ENCODE measurements at places on chromosomes 2 and 18.
A peak's percentile ranks its signal among the peaks of the same experiment; 100 is the strongest.

DNA sequence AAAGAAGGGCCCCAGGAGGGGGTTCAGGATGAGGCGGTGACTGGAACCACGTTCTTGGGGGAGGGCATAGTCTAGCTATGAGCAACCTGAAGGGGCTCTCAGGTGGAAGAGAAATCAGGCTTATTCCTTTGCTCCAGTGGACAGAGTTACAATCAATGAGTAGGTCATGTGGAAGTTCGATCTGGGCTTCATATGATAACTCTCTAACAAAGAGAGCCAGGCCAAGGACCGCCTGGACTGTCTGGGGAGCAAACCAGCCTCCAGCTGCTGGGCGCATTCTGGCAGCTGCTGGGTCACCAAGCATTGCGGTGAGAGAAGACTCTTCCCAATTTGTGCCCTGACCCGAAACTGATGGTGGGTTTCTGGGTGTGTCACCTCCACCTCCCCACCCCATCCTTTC, 180.3 kb upstream of the SMAD2 start:
- DNase-seq, result no peak

- no peak for DNase-seq
Observed at GRCh38 chr2:235663875-235664274, 170.0 kb downstream of the AGAP1 start.

DNA sequence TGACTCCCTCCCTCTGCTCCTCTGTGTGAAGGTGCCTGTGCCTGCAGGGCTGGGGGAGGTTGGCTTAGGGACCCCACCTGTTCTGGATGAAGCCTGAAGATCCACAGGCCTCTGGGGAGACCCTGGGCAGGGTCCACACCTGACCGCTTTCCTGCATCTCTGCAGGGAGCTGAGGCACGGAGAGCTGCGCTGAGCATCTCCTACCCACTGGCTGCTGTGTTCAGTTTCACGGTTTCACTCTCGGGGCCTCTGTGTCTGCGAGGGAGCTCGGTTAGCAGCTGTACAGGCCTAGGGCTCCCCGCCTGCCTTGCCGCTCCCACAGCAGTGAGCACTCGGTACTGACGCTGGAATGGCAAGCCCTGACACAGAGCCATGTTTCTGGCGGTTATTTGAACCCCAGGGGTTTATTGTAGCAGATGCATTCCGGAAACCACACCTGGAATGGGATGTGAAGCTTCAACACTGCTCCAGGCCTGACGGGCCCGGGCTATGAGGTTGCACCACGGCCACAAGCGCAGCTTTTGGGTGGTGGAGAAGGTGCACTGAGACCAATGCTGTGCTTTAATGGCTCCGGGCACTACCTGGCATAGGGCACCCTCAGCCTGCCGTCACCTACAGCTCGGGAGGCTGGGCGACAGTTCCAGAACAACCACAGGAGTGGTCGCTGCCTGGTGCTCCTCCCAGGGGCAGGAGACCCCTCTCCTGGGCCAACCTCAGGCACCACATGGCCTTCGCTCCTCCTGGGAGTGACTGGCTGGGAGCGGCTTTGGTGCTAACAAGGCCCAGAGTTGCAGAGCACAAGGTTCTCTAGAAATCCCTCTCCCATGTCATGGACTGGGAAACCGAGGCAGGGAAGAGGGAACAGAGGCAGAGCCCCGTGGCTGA, 257.9 kb downstream of the NDUFA10 start:
- DNase-seq, result no peak

DNA sequence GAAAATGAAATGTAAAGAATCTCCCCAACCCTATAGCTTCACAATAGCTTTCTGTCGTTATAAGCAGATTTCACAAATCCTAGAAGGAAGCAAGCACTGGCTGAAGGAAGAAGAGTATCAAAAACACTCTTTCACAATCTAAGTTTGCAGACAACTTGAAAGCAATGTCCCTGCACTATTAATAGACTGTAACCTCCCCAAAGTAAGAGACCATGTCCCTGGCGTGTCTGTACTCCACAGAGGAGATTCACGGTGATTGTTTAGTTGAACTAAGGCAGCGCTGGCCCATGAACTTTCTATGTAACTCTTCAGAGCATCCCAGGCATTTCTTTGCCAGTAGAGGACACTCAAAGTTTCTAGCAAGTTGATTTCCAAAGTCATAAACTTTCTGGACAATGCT, 128.0 kb upstream of the HNRNPA3 start:
- no peak for DNase-seq

- no peak for DNase-seq
Observed at GRCh38 chr2:231353469-231353868, 42.0 kb upstream of the B3GNT7 start.

GRCh38 chr18:78554944-78555608, 424.5 kb upstream of the SALL3 start:
- DNase-seq, result no peak

GRCh38 chr18:55430026-55430425, 158.0 kb downstream of the TCF4 start:
- DNase-seq, result no peak

- DNase-seq, result peak; percentile 15
Observed at GRCh38 chr2:52918551-52918950, 849.1 kb upstream of the CHAC2 start.

- DNase-seq, result peak; percentile 26
Observed at GRCh38 chr2:229235131-229235914, 35.8 kb downstream of the PID1 start.

DNA sequence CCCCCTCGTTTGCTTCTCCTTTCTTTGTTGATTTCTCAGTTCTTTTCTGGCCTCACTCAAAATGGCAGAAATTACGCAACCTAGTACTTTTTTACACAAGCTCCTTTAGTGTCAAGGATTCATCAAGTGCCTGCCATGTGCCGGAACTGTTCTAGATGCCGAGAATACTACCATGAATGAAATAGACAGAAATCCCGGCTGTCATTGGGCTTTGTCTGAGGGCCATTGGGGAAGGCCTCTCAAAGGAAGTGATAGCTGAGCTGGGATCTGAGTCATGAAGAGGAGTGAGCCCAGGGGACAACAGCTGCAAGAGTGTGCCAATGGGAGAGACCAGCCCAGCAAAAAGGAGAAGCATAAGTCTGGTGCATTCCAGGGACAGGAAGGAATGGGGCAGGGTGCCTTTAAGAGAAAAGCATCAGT, 34.3 kb upstream of the PPP1CB start:
- peak; percentile 86 for DNase-seq

DNA sequence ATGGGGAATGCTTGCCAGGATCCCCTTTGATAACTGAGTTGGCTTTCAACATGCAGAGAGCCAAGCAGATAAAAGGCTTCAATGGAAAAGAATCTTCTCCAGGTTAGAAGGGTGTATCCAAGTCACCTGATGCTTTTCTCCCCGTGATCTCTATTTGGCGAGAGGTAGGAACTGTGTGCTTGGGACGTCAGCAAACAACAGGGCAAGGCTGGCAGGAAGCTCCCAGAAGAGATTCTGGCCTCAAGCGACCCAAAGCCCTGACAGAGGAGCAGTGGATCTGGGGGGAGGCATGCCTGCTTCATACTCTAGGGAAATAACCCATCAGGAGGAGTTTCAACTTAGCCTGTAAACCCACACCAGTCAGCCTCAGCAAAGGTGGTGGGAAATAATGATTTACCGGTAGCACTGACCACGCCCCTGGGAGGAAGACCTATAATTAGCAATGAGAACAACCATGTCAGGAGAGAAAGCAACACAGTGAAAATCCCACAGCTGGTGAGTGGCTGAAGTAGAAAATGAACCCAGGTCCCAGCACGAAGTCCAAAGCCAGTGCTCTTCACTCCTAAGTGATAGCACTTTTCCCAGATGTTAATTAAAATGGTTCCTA, 76.3 kb upstream of the SEC11C start:
- DNase-seq, result no peak

DNA sequence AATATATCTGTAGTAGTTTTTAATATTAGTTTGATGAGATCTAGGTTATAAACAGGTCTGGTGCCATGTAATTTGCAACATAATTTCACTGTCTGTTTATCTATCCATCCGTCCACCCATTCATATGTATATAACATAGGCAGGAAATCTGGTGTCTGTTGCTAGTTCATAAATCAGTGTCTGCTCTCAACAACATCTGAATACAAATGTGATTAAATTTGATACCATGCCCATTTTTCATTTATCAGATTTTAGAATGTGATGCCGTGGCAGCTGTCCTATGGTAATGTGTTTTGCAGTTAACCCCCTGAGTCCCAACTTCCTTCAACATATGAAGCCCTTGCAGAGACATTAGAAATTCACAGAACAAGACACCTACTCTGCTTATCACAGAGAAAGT, 228.4 kb downstream of the CMPK2 start:
- DNase-seq, result no peak

- DNase-seq, result peak; percentile 60
Observed at GRCh38 chr2:102278720-102279390, 32.5 kb upstream of the IL1RL1 start.

DNA sequence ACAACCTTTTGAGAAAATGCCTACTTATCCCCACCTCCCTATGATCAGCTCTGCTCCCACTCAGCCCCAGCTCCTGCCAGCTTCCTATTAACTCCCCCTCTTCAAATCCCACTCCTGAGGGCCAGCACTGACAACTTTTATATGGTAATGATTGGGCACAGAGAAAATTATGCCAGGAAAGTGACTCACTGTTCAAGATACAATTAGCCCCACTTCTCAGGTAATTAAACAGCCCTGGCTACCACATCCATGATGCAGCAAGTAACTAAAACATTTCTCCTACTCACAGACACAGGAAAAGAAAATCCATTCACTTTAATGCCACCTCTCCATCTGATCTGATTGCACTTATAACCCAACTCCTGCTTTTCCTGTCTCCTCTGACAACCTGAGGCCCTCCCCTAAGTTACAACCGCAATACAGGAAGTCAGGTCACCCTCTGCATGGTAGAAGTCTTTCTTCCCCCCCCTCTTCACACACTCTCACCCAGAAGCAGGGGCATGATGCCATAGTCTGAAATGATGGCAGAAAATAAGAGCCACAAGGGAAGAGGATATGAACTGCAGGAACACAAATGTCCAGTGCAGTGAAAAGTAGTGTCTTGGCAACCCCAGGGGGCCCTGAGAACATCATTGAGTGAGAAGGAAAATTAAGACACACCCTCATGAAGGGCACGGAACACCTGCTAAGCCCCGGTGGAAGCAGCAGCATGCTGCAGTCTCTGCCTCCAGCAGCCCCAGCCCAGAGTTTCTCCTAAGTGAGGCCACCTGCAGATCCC, 54.4 kb downstream of the STK39 start:
- DNase-seq, result peak; percentile 29

GRCh38 chr18:11246495-11247300, 97.3 kb upstream of the PIEZO2 start:
- peak; percentile 79 for DNase-seq

- DNase-seq, result no peak
Observed at GRCh38 chr2:149486664-149487063, 100.9 kb downstream of the MMADHC start.

- DNase-seq, result peak; percentile 32
Observed at GRCh38 chr2:159755788-159756187, 42.2 kb downstream of the CD302 start.

DNA sequence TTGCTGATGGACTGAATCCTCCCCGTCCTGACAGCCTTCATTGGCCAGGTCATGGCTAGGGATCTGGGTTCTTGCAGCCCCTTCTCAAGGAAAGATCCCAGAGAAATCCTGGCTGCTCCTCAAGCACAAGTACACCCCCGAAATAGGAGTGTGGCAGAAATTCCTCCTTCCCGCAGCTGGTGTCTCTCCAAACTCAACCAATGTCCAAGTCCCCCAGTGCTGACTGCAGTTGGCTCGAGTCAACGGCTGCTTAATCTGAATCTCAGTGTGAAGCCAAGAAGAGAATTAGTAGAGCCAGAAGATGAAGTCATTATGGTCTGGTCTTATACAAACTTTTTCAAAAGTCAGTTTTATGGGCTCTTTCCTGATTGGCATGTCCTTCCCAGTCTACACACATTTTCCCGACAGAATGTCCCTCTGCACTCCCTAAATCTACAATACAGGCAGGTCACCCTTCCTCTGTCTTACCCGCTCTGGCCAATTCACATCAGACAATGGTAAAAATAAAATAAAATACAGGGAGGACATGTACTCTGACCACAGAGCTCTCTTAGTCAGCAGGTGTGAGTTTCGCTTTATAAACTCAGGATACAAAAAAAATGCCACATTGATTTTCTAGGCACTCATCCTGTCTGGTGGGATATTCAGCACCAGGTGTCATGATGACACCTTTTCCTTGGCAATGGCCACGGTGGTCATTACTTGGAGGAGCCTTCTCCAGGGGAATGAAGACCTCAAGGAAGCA, 76.9 kb upstream of the PAPOLG start:
- DNase-seq, result no peak

GRCh38 chr2:199940373-199940772, 14.9 kb downstream of the TYW5 start:
- DNase-seq, result peak; percentile 20

All from fibroblast of skin of right biceps (primary cell).